ENCODE measurements at places on chromosomes 12 and 14.

DNA sequence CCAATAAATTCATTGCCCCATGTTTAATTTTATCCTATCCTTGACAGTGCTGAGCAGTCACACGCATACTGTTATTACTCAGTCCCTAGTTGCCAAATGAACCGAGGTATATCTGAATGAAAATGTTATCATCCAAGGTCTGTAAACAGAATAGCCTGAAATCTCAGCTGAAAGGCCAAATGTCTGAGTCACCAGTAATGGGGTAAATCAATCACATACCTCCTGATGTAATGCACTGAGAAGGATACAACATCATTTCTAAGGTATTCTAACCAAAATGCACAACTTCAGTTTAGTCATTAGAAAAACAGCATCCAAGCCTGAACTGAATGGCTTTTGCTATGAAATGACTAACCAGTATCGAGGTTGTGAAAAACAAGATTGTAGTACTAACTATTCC is 228.6 kb downstream of the DPF3 start:
- no peak for DNase-seq

- DNase-seq: no peak
Observed at GRCh38 chr12:57524814-57525614, 2.4 kb downstream of the MBD6 start.

DNA sequence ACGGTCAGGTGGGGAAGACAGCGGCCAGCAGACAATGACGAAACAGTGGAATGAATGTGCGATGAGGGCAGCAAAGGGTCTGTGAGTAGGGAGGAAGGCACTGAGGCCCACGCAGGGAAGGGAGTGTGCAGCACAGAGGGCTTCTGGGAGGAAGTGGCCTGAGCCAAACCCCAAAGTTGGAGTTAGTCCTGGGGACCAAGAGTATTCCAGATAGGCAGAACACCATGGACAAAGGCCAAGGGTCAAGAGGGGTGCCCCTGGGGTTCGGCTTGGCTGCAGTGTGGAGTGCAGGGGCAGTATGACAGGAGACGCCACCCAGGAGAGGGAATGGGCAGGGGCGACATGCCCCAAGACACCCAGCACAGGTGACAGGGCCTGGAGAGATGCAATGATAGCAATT is 58.8 kb downstream of the CHGA start:
- DNase-seq: no peak

DNA sequence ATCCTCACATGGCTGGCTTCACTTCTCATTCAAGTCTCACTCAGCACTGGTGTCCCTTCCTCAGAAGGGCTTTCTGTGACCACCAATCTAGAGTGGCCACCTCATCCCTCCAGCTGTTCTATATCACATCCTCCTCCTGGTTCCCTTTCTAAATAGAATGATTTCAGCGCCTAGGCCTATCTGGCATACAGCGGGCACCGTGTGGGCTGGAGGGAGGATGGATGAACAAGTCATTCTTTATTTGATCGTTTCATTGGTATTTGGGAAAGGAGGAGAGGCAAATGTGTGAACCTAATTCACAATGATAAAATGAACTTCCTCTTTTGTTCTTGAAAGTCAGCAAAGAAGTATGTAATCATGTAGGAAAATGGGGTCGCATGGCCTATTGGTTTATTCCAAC is 394.2 kb downstream of the DPF3 start:
- DNase-seq: no peak

DNA sequence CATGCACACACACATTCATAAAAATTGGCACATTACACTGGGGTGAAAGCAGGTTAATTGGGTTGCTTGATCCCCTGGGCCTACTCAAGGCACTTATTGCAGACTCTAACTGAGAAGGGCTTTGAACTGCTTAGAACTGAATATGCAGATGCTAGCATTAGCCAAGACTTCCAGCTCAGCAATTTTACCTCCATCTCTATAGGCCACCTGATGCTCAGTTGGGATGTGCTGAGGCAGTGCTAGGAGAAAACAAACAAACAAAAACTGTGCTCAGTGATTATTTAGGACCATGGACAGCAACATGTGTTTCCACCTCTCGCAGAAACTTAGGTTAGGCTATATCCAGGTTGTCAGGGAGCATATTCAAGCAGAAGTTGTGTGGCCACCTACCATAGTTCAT is 124.8 kb upstream of the WSCD2 start:
- DNase-seq: peak; percentile 28

Data from NCI-H1105 (cell line).